ENCODE measurements at places on chromosomes 3 and 15.

- no peak for DNase-seq
Observed at GRCh38 chr3:160115387-160115786, 109.8 kb upstream of the C3orf80 start.

GRCh38 chr15:68224108-68224507 is 5.4 kb downstream of the CLN6 start:
- no peak for DNase-seq

DNA sequence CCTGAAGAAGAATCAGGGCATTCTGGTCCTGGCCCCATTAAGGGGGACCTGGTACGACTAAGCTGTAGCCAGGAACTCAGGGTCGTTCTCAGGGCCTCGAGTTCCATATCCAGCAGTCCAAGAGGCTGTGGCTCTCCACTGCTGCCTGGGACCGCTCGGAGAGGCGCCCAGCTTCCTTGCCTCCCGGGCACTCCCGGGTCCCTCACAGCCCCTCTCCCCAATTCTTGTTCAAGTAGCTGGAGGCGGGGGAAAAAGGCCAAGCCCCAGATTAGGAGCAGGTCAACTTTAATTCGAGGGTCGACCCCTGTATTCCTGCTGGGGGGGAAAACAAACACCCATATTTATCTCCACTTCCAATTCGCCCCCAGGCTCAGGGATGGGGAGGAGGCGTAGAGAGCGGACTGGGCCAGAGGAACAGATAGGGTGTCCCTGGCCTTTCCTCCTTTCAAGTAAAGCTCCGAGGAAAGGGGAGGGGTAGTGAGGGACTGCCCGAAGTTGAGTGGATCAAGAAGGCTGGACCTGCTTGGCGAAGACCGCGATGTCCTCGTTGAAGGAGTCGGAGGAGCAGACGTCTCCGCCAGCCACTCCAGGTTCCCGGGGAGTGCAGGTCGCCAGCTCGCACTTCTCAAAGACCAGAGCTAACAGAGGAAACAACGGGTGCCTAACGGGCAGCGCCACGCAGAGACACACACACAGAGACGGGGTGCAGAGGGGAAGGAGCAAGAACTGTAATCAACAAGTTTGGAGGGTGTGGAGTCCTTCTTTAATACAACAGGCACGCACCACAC is 4.4 kb downstream of the MEIS2 start:
- DNase-seq: no peak

DNA sequence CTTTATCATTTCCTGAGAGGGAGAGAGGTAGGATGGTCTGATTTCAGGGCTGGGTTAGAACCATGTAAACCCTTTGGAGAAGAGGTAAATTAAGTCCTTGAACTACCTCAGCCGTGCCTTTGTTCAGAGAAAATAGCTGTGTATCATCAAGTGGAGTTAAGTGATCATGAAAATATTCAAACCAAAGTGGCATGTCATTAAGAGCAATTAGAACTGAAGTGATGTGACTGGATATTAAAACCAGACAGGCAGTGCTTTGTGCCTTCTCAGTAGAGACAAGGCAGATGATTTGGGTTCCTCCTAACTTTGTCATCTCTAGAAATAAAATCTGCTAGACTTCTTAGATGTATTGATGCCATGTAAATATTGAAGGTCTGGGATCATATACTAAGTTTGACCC is 171.5 kb downstream of the IL5RA start:
- DNase-seq: no peak

DNA sequence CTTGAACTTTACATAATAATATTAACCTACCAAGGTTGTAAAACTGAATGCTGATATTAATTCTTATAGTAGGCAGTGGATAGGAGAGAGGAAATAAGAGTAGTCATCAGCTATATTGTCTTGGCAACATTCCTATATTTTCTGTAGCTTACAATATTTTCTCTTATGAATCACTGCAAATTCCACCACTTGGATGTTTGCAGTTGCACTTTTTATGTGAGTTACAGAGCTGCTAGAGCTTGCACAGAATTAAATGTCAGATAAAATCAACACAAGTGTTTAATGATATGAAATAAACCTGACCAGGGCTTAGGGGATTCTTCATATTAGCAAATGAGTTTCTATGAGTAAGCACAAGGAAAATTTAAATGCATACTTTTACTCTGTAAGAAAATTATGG is 1710.1 kb downstream of the SI start:
- DNase-seq: no peak

GRCh38 chr3:141231952-141232823 is 563 bp downstream of the PXYLP1 start:
- DNase-seq: no peak

- DNase-seq: no peak
Observed at GRCh38 chr3:50530001-50530970, 26.9 kb upstream of the CACNA2D2 start.

DNA sequence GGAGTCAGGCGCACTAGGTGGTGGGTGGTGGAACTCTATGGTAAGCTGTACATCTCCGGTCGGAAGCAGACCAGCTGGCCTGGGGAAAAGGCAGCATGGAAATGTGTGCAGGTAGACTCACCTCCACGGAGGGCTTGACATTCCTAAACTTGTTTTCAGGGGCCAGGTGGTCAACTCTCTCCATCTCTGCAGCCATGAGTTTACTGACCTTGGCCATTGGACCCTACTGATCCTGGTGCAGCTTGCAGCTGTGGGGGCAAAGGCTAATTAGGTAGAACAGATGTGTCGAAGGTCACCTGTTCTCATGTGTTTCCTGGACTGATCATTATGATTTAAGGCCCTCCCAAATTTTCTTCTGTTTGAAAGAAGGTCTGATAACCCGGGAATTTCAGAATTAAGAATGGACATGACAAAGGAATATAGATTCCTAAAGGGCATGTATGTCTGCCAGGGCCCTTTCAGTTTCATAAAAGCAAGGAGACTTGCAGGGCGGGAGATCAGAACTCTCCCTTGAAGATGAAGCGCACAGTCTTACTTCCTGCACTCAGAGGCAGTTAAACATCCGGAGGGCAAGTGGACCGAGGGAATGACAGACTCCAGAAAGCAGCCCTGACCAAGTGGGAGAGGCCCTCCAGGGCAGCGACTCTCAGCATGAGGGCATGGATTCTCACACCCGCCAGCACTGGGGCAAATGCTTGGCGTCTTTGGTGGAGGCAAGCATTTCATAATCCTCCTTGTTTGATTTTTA is 56.1 kb upstream of the CMTM7 start:
- no peak for DNase-seq

- no peak for DNase-seq
Observed at GRCh38 chr3:155714295-155714718, 30.6 kb downstream of the PLCH1 start.

GRCh38 chr3:14142567-14143270 is 17.9 kb downstream of the TMEM43 start:
- DNase-seq: no peak

GRCh38 chr3:15206662-15207576 is 873 bp downstream of the CAPN7 start:
- DNase-seq: no peak

GRCh38 chr3:46881596-46882376 is 4.3 kb downstream of the PTH1R start:
- DNase-seq: no peak

- no peak for DNase-seq
Observed at GRCh38 chr3:128397484-128397883, 69.2 kb downstream of the DNAJB8 start.

- no peak for DNase-seq
Observed at GRCh38 chr3:179227349-179227748, 23.6 kb downstream of the KCNMB3 start.

DNA sequence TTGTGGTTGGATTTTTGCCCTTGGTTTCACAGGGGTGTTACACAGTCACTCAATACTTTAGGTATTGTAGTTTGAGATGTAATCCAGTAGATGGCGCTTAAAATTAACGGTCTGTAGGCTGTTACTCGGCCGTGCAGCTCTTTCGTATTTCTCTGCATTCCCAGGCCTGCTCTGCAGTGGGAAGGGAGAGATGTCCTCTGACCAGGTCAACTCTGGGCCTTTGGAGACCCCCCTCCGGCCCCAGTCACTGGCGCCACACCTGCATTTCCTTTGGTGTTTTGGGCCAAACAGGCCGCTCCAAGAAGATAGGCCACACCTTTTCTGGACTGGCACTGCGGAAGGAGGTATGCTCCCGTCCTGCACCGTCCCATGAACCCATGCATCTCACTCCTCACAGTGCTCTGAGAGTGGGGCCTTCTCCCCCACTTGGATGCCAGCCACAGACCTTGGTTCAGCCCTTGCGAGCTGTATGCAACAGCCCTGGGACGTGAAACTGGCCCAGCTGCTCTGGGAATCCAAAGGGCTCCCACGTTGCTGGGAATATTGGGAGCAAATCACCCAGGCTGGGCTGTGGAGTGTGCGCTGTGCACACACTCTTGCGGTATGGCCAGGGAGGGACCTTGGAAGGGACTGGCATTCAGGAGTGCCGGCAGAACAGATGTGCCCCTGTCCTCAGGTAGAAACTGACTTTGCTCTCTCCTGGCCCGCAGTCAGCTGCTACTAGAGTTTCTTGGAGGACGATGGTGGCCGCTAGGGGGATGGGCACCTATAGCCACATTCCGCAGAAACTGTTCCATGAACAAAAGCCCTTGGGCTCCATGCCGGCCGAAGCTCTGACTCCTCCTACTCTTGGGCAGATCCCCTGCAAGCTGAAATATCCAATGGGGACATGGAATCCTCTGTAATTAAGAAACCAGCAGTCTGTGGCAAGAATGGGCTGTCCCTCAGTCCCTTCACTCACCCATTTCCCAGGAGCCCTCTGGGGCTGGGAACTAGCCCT is 410.5 kb upstream of the CADM2 start:
- no peak for DNase-seq

- no peak for DNase-seq
Observed at GRCh38 chr15:88839146-88839545, 35.9 kb downstream of the ACAN start.

- no peak for DNase-seq
Observed at GRCh38 chr3:140051019-140051957, 116.3 kb downstream of the CLSTN2 start.

GRCh38 chr15:100109486-100110035 is 232.2 kb downstream of the ADAMTS17 start:
- DNase-seq: no peak

DNA sequence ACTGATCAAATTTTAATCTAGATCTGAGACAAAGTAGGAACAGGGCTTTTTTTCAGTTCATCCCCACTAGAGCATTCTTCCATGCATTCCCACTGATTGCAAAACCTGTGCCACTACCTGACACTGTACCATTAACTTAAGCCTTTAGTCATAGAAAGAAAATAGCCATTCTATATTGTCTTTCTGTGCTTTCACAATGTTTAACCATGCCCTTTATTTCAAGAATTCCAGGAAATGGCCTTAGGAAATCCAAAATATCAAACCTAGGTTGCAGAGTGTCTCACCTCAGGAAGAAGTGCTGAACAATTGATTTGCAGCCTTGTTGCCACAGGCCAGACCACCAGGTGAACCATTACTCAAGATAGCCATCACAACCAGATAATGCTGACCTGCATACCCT is 56.2 kb upstream of the TGFBR2 start:
- no peak for DNase-seq

GRCh38 chr3:47482366-47482765 is 6.6 kb upstream of the SCAP start:
- no peak for DNase-seq

GRCh38 chr15:38699633-38700230 is 135.1 kb upstream of the RASGRP1 start:
- peak; percentile 62 for DNase-seq

DNA sequence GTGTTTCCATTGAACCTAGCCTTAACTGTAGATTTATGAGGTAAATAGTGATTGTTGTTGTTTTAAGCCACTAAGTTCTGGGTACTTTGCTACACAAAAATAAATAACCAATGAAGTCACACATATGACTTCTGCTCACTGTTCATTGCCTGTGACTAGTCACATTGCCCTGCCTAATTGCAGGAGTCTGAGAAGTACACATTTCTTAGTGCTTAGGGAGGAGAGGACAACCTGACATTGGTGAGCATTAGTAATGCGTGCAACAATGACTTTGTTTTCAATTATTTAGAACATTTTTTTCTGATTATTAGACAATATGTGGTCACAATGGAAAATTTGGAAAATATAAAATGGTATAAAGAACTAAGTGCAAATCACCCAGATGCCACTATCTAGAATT is 133.2 kb upstream of the DAZL start:
- no peak for DNase-seq

GRCh38 chr3:14768881-14769280 is 49.9 kb upstream of the FGD5 start:
- no peak for DNase-seq

GRCh38 chr3:37307321-37307720 is 132.9 kb upstream of the LRRFIP2 start:
- DNase-seq: no peak

- no peak for DNase-seq
Observed at GRCh38 chr15:41987246-41987924, 15.0 kb upstream of the EHD4 start.

- DNase-seq: no peak
Observed at GRCh38 chr3:72155391-72156064, 370.6 kb upstream of the PROK2 start.

DNA sequence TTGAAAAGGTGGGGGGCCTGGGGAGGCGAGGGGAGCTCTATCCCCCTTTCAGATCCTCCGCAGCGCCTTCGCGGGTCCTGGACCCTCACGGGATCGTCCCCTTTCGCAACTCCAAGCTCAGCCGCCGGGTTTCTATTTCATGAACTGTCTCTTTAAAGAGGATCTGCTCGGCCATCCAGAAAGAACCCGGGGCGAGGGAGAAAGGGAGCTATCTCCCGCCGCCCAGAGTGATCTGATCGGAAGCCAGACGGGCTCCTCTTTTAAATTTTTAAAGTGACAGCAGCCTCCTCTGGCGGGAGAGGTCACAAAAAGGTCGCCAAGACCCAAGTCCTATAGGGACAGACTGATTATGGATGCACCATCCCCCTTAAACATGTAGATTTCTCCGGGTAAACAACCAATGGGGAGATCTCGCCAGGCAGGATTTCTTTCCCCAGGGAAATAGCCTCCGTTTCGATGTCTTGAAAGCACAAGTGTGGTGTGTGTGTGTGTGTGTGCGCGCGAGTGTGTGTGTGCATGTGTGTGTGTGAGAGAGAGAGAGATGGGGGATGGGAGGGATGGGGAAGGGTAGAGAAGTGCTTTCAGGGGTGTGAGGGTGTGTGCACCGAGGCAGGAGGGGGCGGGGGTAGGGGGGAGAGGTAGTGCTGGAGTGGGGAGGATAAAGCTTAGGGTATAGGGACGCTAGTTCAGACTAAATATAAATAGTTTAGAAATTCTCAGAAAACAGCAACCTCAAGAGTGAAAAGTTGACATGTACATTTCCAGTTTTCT is 516.1 kb downstream of the MECOM start:
- peak; percentile 45 for DNase-seq

DNA sequence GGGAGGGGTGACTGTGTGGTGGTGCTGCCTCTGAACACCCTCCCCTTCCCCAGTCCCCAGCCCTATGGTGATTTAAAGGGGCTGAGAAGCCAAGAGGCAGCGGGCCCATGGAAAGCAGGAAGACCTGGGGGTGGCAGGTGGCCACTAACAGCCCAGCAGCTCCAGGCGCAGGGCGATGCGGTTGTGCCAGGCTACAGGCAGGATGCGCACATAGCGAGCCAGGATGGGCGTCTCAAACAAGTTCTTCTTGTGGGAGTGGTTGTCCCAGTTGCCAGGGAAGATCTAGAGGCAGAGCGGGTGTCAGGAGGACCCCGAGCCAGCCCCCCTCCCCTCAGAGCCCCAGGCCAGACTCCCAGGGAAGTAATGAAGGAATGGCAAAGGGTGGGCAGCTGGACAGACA is 3.9 kb upstream of the HAPLN3 start:
- no peak for DNase-seq

GRCh38 chr3:71045917-71046282 is 537.6 kb downstream of the FOXP1 start:
- DNase-seq: no peak

GRCh38 chr15:39159833-39160232 is 421.0 kb upstream of the THBS1 start:
- no peak for DNase-seq

GRCh38 chr3:53242642-53243041 is 13.2 kb downstream of the TKT start:
- DNase-seq: no peak
